Pons (tissue), 1 donor: ENCODE measurements at places on chromosomes 2 and 18.

DNA sequence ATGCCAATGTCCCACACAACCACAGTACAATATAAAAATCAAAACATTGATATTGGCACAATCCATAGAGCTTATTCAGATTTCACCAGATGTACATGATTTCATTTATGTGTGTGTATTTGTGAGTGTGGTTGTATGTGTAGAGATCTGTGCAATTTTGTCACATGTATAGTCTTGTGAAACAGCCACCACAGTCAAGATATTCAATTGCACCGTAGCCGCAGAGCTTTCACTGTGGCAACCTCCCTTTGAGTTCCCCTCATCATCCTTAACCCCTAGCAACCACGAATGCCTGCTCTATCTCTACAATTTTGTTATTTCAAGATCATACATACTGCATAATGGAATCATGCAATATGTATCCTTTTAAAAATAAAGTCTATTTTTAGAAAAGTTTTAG lies 391.3 kb downstream of the SETBP1 start:
- DNase-seq = no peak

- no peak for DNase-seq
Measured at GRCh38 chr18:24736662-24737330, 276.4 kb downstream of the HRH4 start.

DNA sequence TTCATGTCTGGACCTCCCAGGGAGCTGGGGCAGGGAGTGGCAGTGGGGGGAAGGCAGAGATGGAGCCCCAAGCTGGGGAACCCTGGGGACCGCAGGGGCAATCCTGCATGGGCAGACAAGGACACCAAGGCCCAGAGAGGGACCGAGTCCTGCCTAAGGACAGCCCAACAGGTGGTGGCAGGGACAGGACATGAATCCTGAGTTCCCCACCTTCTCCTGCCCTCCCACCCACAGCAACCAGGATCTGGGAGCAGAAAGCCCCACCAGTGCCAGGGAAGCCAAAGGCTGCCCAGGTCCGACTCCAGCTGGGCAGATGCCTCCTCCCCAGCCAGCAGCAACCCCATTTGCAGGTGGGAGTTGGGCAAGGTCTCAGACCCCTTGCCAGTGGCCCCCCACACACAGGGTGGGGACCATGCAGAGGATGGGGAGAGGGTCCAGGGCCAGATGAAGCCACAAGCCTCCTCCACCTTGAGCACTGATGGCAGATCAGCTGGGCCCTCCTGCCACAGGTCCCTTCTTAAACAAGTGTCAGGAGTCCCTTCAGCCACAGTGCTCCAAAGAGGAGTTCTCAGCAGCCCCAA lies 6.3 kb downstream of the ADRA2B start:
- no peak for DNase-seq

DNA sequence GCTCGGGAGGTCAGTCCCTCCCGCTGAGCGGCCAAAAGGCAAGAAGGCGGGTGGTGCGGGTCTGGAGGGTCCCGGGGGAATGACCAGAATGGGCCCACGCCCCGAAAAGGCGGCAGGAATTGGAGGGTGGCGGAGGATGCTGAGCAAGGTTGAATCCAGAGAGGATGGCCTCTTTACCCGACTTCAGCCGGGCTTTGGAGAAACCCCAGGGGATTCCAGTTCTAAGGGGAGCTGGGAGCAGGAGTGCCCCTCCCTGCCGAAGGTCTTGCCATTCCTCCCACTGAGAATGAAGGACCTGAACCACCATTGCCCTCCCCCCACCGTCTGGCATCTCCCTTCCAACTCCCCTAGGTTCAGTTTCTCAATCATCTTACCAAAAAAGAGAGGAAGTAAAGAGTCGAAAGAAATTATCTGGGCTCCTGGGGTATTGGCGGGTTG lies 38.9 kb upstream of the ATP6V1B1 start:
- DNase-seq = no peak

DNA sequence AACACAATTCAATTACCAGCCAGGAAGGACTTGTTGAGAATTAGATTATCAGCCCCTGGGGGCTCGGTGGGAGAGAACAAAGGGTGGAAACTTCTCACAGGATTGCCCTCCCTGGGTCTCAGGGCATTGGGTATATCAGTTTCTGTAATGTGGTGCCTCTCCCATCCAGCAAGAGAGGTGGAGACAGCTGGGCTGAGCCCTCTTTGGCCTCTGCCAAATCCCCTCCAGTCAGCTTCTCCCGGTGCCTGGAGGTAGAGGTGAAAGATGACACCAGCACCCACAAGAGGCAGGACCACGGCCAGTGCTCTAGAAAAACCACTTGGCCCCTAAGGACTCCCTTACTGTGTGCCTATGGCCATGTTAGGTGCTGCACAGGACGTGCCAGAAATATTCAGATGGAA lies 179.7 kb downstream of the HAUS1 start:
- DNase-seq = no peak

DNA sequence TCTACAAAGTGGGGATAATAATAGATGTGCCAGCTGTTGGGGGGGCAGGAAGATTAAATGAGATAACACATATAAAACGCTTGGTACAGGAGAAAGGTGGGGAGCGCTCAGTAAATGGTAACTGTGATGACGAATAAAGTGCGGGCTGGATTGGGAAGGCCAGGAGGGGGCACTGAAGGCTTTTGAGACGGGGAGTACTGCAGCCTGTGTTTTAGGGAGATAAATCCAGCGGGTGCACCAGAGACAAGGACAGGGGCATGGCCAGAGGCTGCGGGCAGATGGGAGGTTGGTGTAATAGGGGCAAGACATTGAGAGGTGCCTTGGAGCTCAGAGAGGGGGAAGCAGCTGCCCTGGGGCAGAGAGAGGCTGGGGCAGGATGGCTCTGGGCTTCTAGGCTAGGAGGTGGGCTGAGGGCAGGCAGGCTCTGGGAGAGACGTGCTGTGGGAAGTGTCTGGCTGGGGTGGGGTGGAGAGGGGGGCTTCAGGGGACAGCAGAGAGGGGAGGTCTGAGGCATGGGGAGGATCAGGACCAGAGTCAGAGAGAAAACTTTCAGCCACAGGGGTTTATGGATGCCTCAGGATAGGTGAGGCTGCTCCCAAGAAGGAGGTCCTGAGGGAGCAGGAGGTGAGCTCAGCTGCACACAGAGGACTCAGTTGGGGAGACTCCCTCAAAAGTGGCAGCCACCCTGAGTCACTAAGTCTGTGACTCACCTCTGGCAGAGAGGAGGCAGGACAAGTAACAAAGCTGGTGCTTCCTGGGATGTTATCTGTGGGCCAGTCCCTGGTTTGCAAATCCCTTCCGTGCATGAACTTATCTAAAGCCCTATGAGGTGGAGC lies 18.8 kb downstream of the TEX44 start:
- DNase-seq = no peak

- no peak for DNase-seq
Measured at GRCh38 chr18:13235981-13236380, 17.4 kb downstream of the LDLRAD4 start.

GRCh38 chr2:126971481-126972278 lies 73.0 kb downstream of the TEX51 start:
- peak; percentile 58 for DNase-seq

- no peak for DNase-seq
Measured at GRCh38 chr18:39365836-39366485, 1800.4 kb upstream of the CELF4 start.

- DNase-seq = no peak
Measured at GRCh38 chr2:46697830-46698323, 217.7 kb downstream of the MCFD2 start.

- DNase-seq = no peak
Measured at GRCh38 chr18:49626842-49627467, 65.1 kb downstream of the LIPG start.

DNA sequence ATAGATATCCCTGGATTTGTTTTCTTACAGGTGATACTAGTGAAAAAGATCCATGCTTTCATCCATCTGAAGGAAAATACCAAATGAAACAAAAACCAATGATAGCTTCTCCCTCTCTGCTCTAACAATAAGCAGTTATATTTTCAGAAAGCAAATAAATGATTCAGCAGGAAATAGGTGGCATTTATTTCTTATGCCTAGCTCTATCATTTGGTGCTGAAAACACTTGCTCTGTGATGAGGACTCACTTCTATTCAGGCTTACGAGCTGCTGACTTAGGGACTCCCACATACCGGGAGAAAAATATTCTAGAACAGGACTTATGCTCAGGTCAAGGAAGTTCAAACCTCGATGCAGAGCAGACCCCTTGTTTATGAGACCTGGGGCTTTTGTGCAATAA lies 142.6 kb downstream of the SETBP1 start:
- no peak for DNase-seq

DNA sequence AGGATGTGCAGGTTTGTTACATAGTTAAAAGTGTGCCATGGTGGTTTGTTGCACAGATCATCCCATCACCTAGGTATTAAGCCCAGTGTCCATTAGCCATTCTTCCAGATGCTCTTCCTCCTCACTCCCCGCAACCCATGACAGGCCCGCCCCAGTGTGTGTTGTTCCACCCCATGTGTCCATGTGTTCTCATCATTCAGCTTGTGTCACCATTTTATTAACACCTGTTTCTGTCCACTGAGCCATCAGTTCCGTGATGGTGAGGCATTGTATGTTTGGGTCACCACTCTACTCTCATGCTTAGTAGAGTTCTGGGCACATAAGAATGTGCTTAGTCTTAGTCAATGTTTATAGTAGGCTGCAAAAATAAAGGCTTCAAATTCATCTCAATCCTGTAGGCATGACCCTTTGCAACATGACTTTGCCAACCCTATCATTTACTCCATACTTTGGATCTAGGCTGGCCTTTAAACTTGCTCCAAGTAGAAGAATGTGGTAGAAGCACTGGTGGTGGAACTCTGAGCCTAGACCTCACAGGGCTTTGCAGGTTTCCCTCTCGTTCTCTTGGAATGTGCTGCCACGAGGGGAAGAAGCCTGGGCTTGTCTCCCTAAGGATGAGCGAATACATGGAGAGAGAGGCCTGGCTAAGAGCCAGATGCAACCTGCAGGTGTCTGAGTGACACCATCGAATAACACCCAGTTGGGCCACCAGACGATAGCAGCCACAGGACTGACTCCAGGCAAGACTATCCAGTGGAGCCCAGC lies 161.5 kb downstream of the NAPG start:
- no peak for DNase-seq

GRCh38 chr2:207087046-207087902 lies 78.5 kb downstream of the KLF7 start:
- no peak for DNase-seq
